ENCODE measurements at places on chromosomes 7 and 10.

GRCh38 chr7:151689196-151689971, 169.7 kb upstream of the RHEB start:
- DNase-seq = no peak

GRCh38 chr7:80882213-80882801, 36.5 kb downstream of the SEMA3C start:
- no peak for DNase-seq

DNA sequence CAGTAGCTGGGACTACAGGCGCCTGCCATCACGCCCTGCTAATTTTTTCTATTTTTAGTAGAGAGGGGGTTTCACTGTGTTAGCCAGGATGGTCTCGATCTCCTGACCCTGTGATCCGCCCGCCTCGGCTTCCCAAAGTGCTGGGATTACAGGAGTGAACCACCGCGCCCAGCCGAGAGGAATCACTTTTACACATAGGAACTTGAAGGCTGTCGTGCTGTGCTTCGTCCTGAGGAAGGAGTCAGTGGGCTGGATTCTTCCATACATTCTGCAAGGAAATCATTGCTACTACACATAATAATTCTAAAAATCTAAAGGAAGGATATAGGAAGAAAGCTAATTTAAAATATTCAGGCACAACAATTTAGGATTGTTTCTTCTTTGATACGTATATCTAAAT, 48.8 kb upstream of the ZPBP start:
- DNase-seq = no peak

- DNase-seq = no peak
These were observed 42.8 kb upstream of the DNAAF5 start for GRCh38 chr7:683526-684205.

Measured in DMS 273 treated with DMSO at 0.1 percent for 48 hours (cell line).